ENCODE measurements at places on chromosomes 1 and 21.

- no peak for DNase-seq
Observed at GRCh38 chr1:189868021-189868420, 609.6 kb downstream of the BRINP3 start.

DNA sequence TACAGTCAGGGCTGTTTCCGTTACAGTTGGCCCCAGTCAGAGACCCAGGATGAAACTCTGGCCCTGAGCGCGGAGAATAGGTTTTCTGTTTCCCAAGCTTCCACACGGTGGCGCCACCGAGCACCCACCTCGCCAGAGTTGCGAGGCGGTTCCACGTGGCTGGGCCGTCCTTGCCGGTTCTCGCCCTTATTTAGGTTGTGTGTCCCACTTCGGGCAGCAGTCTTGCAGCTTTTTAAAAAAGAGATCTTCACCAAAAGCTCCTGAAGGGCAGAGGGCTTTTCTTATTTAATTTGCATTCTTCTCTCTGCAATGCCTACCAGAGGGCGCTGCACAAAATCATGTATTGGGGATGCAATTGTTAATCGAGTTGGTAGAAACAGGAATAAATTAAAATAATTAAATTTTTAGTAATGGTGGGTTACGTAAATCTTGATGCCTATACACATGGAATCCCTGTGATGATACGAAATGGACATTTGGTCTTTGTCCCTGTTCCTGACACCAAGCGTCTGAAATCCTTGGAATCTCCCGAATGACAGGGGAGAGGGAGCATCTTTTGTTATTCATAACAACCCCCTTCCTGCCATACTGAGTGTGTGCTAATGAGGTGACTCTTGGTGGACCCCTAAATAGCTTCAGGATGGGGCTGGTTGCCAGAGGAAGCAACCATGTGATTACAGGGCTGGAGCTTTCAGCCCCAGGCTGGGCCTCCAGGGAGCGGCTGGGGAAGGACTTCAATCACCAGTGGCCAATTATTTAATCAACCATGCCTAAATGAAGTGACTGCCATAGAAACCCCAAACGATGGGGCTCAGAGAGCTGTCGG is 5.6 kb upstream of the S100A7 start:
- no peak for DNase-seq

DNA sequence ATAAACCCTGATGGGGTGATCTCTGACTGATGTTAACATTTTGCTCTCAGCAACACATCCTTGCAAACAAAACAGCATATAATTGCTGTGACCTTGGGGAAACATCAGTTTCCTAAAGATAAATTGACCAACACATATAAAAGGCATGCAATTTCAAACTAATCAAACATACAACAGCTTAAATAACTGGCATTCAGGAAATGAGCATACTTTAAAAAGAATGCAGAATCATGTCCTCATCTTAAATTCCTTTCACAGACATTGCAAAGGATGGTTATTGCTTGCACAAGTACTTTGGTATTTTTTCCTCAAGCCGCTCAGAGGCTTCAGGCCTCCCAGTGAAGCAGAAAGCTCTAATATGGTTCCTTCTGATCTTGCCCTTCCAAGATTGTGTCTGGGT is 53.4 kb upstream of the RGS18 start:
- no peak for DNase-seq

- no peak for DNase-seq
Observed at GRCh38 chr1:168689726-168690602, 39.0 kb downstream of the DPT start.

- DNase-seq: no peak
Observed at GRCh38 chr1:176515310-176515709, 52.3 kb downstream of the PAPPA2 start.

DNA sequence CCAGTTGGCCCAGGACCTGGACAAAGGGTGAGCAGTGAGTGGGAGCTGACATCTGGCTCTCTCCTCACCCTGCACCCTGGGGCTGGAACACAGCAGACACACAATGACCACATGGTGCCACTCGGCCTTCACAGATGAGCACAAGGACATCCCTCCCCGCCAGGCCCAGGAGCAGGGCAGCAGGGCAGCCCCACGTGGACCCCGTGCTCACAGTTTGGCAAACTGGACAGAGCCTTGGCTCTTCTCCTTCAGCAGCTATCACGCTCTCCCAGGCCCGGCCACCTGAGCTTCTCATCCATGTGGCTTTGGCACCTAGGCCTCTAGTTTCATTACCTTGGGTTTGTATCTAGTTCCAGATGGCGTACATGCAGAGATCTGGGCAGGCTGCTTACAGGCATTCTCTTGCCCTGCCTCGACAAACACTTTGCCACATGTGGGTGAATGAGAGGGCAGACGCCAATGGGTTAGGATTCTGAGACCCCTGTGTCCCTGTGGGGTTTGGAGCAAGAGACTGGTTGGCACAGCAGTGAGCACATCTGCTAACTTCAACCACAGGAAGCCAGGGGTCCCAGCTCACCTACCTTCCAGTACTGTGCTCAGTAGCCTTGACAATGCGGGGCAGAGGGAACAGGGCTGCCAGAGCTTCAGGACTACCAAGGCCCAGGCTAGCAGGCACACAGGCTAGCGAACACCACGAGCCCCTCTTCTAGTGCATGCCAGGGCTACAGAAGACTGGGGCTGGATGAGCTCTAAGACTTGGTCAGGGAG is 3.4 kb upstream of the PTPRF start:
- no peak for DNase-seq

- DNase-seq: no peak
Observed at GRCh38 chr1:15330028-15330427, 79.7 kb upstream of the EFHD2 start.

DNA sequence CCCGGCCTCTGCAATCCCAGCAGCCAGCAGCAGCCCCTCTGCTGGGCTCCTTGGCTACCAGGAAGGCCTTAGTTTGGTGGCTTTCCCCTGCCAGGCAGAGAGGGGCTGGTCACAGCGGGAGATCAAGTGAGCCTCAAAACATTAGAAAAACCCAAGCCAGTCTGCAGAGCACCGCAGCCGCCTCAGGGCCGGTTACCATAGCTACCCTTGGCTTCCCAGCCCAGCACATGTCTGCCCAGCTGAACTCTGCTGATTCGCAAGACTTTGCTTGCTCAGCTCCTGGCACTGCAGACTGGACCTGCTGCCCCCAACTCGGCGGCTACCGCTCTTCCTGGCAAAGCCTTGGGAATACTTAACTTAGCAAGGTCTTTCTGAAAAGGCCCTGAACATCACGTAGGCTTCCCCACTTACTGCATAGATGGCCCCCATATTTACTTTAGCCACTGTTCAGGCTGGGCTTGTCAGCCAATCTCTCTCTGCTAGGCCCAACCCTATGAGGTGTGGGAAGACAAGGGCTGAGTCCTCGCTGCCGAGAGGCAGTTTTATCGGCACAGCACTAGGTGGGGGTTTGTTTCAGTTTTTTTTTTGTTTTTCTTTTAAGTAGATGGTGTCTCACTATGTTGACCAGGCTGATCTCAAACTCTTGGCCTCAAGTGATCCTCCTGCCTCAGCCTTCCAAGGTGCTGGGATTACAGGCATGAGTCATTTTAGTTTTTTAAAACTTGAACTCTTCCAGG is 28.6 kb upstream of the PLEKHG5 start:
- peak; percentile 66 for DNase-seq

DNA sequence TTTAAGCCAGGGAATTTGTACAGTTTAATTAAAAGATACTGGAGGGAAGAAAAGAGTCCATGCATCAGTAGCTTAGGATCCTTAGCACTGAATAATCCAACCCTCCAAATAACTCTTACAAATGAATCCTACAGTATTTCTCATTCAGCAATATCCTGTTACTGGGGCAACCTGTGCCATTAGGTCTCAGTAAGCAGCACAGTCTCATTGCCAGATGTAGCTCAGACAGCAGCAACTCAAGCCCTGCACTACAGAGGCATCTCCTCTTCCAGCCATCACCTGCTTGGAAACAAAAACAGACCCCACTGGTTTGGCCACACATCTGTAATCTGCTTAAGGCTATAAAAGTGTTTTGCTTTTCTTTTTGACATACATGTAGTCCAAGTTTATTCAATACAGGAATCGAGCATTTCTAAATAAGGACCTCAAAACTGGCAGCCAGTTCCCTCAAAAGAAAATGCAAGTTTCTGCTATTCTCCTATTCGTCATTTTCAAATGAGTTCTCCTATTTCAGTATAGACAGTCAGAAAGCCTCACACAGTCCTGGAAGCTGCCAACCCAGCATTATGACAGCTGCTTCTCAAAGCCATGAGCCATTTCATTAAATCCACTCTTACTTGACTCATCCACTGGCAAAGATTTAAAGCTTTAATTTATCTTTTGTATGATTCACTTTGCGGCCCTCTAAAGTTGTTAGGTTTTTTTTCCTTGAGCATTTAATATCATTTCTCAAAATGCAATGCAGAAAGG is 129.0 kb downstream of the APP start:
- DNase-seq: no peak

- no peak for DNase-seq
Observed at GRCh38 chr1:59927213-59927612, 640 bp upstream of the CYP2J2 start.

DNA sequence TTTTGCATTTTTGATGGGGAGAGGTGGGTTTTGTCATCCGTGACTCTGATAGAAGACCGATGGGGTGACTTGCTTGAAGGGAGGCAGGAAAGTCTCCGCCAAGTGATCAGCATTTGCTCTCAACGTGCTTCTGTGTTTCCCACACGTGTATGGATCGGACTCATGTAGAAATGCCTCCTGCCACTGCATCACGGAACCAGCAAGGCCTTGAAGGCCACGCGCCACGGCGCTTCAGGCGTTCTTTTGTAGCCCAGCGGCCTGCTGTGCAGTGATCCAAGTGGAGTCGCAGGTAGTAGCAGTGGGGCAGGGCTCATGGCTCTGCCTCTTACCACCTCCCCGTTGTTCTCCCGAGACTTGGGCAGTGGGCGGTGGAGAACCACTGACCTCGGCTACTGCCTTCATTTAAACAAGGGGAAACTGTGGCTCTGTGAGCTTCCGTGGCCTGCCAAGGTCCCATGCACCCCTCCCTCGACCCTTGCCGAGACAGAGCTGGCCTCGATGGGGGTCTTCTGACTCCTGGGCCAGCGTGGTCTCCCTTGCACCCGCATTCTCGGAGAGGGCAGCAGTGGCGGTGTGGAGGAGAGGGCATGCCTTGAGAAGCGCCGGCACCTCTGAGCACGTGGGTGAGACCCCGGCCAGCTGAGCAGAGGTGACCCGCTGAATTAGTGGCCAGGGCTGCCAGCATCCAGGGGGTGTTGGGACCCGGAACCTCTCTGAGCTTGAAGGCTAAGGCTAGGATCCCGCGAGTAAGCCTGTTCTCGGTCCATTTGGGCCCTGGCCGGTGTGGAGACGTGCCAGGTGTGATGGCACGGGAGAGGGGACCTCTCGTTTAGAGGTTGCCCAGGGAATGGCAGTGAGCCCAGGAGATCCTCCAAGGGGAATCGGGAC is 46.1 kb upstream of the ABCG1 start:
- no peak for DNase-seq

DNA sequence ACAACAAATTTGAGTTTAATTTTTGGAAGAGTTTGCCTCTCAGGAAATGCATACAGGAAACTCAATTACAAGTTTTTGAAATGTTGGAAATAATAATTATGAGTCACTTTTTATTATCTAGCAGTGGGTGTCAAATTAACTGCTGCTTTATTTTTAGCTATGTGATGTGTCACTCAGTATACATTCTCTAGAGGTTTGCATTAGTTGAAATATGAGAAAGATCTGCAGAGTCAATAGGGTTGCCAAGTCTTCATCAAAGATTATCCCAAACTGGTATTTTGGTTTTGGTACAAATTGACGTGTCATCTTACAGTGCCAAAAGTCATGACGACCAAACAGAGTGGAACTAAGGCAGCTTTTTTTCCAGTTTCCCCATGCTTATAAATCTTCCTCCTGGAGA is 54.3 kb upstream of the DIPK1A start:
- DNase-seq: no peak

- no peak for DNase-seq
Observed at GRCh38 chr1:38166461-38166860, 119.9 kb upstream of the POU3F1 start.

GRCh38 chr1:30518186-30518585 is 205.2 kb downstream of the MATN1 start:
- no peak for DNase-seq

DNA sequence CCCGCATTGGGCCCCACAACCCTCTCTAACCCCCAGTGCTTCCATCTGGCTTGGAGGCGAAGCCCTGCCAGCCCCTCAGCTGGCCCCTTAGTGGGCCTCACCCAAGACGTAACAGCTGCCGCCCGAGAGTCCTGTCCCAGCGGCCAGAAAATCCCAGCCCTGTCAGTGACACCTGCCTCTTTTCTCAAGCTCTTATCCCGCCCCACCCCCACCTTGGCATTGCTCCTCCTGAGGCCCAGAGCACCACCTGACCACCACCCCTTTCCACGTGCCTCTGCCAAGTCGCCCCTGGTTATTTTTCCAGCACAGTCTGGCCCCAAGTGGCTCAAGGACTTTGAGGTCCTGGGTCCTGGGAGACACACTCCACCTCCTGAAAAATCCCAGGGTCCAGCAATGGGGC is 5.9 kb upstream of the CTRC start:
- DNase-seq: no peak

DNA sequence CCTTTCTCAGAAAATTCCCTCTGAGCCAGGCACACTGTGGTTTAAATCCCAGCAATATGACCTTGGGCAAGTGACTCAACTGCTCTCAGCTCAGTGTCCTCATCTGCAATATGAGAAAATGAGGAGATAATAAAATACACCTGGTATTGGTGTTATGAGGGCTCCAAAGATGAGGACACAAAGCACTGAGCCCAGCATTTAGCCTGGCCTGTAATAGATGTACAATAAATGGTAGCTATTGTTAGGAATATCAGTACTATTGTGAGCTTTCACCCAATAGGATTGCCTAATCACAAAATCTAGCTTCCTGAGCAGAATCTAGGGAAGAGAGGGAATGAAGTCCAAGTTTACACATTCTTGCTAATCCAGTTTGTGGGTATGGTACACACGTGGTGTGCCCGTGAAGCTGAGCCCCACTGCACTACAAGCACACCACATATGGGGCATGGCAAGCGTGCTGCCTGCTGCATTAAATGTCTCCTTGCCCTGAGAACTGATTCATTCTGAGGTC is 24.3 kb upstream of the SLC30A1 start:
- DNase-seq: no peak

GRCh38 chr21:46002841-46003574 is 21.4 kb downstream of the COL6A1 start:
- DNase-seq: no peak

- no peak for DNase-seq
Observed at GRCh38 chr21:24727803-24728440, 879.4 kb downstream of the MRPL39 start.

DNA sequence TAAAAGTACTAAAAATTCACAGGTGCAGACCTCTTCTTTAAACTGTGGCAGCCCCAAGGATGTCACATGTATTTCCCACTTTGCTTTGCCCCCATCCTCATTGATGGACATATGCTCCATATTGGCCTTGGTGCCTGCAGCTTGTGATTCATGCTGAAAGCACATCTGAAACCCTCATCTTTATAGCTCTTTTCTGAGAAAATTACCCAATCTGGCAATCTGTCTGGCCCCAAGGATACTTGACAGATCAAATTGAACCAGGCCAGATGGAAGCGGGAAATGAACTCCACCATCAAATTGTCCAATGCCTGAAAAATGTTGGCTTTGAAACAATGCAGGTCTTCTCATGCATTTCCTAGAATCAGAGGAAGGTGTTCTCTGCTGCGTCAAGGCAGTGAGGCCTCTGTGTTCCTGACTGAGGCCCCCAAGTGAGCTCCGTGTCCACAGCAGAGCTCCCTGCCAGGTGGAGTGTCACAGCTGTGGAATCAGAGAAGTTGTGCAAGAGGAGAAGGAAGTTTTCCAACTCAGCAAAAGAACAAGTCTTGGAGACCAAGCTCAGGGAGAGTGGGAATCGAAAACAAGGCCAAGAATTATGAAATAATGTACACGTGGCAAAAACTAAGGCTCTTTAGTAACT is 323.7 kb downstream of the PLPP3 start:
- DNase-seq: no peak
